Left renal pelvis (tissue), 4 donors: ENCODE measurements at places on chromosomes 1 and 21.

DNA sequence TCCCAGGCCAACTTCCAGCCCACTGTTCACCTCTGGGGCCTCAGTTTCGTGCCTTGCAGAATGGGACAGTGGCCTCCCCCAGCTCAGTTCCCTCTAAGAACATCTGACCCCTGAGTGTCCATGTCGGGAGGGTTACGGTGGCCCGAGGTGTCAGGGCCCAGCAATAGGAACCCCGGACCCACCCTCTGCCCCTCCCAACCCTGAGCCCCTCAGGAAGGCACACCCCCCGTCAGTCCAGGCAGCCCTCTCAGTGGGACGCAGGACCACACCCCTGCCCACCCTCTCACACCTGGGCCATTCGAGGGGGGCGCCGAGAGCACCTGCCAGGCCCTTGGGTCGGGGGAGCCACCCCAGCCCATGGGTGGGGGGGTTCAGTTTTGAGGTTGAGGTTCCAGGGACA is 447 bp downstream of the TTC34 start:
- no peak for DNase-seq

DNA sequence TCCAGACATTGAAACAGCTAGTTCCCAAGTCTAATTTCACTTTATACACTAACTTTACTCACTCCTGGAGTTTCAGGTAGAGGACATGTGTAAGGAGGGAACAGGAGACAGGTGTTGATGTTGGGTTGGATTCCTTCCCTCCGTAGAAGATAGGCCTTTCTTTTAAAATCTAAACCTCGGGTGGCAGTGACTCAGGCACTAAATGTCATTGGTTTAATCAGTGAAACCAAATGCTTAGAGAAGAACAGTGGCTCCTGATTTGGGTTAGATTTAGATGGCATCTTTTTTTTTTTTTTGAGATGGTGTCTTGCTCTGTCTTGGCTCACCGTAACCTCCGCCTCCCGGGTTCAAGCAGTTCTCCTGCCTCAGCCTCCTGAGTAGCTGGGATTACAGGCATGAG is 7.2 kb downstream of the CAP1 start:
- no peak for DNase-seq

DNA sequence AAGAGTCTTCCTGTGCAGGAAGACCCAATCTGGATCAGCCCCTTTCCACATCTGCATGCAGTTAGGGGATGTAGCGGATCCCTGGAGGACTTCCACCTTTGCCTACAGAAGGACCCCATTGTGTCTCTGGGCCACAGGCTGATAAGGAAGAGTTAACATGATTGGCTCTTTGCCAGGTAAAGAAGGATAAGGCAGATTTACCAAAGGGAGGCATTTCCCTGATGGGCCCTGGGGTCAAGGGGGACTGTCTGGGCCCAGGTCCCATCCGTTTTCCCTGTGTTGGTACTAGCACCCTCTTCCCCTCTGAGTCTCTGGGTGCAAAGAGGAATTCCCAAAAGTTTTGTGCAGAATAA is 29.1 kb downstream of the SLC26A9 start:
- DNase-seq = no peak

DNA sequence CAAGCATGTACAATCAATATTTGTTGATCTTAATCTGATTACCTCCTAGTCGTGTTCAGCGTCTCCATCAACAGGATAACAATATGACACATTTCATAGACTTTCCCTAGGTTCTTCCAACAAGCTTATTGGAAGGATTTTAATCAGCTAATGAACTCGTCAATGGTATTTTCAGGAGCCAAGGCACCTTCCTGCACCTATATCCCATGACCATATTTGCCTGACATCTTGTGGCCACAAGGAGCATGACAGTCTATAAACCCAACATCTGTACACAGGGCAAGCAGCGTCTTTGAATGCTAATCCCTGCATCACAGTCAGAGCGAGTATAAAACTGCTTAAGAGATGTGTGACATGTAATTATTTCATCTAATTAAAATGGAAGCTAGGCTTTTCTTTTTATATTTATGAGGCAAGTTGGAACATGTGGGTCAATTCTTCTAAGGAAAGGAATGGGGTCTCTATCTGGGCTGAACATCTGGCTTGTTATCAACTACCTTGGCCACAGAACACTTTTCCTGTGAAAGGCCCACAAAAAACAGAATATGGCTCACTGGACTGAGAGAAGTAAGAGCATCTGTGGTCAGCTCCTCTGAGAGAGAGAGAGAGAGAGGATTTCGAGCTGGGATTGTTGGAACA is 388.8 kb downstream of the NTNG1 start:
- DNase-seq = no peak

DNA sequence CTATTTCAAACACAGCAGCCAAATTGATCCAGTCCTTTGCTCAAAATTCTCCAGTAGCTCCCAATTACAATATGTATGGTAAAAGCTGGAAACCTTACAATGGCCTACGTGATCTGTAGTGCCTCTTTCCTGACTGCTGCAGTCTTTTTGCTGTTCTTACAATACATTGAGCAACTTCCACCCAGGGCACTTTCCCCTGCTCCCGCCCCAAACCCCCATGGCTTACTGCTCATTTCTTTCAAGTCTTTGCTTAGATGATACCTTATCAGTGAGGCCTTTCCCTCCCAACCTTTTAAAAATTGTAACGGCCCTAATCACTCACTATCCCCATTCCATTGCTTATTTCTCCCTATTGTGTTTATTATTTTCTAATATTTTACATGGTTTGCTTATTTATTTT is 43.9 kb upstream of the APOBEC4 start:
- no peak for DNase-seq

- DNase-seq = no peak
Observed at GRCh38 chr1:156056326-156056849, 1.8 kb downstream of the LAMTOR2 start.

- no peak for DNase-seq
Observed at GRCh38 chr21:38223893-38224540, 32.8 kb upstream of the KCNJ15 start.

DNA sequence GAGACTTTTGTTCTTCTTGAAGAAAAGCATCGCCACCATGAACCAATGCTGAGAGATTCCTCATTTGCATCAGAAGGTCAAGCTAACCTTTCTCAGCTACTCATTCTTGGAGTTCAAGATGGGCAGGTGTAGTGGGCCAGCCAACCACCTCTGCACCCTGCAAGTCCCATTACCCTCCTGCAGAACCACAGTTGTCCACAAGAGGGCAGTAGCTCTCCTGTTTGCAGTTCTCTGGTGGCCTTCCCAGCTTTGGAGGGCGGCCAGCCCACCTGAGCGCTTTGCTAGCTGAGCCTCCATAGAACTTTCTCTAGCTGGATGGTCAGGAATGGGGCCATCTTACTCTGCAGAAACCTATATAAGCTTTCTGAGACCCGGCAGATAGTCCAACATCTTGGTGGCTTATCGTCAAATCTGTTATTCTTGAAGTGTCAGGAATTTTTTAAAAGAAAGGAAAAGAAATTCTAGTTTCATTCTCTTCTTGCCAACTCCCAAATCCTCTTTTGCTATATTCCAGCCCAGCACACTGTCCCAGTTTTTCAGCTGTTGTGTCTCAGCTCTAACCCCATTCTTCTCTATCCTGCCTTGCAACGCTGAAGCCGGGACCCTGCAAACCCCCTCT is 11.0 kb upstream of the LMX1A start:
- peak; percentile 69 for DNase-seq

DNA sequence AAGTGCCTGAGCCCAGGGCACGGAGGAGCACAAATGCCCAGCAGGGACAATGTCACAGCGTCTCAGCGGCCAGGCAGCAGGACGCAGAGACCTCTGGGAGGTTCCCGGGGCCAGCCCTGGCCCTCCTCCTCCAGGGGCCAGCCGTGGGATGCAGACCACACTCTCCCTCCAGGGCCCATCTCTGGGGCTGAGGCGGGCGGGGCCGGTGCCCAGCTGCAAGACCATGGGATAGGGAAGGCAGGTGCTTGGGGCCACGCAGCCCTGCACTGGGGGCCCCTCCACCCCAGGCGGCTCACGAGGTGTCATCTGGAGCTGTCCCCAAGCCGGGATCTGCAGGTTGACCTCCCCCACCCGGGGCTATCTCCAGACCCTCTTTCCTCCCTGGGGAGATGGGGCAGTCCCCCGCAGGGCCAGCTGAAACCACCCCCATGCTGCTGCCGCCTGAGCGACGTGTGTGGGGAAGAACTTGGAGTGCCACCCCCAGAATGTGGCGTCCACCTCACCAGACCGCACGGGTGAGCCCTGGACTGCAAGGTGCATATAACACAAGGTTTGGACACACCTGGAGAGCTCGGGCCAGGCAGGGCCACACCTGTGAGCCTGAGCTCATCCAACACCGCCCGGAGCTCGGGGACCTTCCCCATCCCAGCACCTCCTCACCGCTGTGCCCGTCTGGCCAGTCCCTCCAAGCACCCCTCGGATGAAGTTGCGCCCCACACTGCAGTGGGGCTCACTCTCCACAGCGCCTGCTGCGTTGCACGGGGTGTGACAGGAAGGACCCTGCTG is 4.1 kb upstream of the TTLL10 start:
- no peak for DNase-seq

GRCh38 chr1:15885701-15886610 is 38.4 kb downstream of the SPEN start:
- peak; percentile 95 for DNase-seq

- DNase-seq = no peak
Observed at GRCh38 chr1:160794376-160794775, 1.6 kb upstream of the LY9 start.

DNA sequence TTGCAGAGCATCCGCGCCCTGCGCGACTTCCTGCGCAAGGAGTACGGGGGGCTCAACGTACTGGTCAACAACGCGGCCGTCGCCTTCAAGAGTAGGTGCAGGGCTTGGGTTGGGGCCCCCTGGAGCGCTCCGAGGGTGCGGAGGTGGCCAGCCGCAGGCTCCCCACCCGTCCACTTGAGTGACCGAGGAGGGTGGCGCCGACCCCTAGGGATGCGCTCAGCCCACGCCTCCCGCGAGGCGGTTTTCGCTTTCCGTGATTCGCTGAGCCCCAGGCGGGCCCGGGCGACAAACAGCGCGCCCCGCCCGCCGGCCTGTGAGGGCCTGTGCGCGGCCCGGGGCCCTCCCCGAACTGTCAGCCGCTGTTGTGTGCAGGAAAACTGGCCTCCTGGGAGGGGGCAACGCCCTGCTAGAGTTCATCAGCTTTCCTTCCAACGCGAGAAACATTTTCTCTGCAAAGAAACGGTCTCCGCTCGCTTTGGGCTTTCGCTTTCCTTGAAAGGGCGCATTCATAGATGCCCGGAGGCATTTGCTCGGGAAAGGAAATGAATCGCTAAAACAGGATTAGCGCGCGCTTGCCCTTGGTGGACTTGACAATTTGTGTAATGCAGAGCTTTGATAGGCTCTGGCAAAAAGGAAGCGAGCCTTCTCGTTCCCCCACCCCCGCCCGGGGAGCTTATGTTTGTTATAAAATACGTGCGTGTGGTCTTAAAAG is 668 bp downstream of the CBR3 start:
- DNase-seq = no peak

DNA sequence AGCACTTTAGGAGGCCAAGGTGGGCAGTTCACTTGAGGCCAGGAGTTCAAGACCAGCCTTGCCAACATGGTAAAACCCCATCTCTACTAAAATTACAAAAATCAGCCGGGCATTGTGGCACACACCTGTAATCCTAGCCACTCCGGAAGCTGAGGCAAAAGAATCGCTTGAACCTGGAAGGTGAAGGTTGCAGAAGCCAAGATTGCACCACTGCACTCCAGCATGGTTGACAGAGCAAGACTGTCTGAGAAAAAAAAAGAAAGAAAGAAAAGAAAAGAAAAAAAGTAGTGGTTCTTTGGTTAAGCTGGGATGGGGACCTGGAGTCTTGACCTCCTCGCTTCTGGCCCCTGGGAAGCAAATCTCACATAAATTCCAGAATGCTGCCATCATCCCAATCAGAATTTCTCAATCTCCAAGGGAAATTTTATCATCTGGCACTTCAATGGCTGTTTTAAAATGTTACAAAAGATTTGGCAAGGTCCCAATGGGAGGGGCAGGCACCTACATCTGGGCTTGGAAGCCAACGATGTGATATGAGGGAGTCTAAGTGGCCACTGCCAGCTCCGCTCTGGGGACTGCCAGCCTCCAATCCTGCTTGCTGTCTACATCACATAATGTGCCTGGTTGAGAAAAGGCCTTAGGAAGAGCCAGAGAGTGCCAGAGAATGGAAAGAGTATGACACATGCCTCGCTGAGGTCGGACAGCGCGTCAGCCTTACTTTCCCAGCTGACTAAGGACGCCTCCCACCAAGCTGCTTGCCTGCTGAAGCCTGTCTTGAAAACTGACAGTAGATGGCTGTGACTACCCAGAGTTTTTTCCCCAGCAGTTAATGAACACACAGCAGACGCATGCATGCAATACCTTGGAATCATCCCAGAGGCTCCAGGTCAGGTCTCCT is 42.1 kb upstream of the SRP9 start:
- DNase-seq = peak; percentile 40

- no peak for DNase-seq
Observed at GRCh38 chr1:204858363-204858821, 12.3 kb upstream of the NFASC start.

GRCh38 chr21:42652527-42653230 is 742 bp upstream of the PDE9A start:
- no peak for DNase-seq

- no peak for DNase-seq
Observed at GRCh38 chr1:27358928-27359313, 7.8 kb downstream of the MAP3K6 start.

DNA sequence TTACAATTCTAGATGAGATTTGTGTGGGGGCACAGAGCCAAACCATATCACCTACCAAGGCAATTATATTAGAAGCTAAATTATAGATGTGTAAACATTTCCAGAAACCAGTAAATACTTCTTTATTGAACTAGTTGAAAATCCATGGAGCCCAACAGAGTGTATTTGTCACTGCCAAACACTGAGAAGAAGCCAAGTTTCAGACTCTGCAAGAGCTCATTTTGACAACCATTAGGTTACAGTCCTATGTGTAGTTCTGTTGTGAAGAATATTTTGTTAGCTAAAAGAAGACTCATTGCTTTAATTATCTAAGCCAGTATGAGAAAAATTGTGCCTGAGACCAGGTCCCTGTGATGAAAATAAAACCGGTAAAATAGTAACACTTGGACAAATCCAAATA is 358.9 kb upstream of the SGIP1 start:
- no peak for DNase-seq

DNA sequence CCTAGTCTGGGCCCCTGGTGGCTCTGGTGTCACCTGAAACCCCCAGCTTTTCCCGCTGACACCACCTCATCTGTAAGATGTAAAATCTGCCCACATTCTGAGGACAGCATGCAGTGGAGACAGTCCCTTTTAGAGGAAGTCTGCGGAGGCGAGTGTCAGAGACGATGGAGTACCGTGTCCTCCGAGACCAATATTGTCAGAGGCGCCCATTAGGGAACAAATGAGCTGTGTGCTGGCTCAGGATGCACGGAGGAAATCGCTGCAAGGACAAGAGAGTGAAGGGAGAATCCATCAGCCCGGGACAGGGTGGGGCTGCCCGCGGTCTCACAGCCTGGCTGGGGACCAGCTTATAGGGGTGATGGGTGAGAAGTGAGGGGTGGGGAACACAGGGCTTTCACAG is 214.8 kb downstream of the MATN1 start:
- DNase-seq = no peak

DNA sequence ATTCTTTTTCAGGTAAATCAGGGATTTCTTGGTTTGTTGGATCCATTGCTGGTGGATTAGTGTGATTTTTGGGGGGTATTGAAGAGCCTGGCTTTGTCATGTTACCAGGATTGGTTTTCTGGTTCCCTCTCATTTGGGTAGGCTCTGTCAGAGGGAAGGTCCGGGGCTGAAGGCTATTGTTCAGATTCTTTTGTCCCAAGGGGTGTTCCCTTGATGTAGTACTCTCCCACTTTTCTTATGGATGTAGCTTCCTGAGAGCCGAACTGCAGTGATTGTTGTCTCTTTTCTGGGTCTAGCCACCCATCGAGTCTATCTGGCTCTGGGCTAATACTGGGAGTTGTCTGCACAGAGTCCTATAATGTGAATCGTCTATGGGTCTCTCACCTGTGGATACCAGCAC is 17.6 kb upstream of the CCSAP start:
- no peak for DNase-seq
